NCI-H187 treated with DMSO at 0.1 percent for 48 hours (cell line): ENCODE measurements at places on chromosomes 2 and 18.

DNA sequence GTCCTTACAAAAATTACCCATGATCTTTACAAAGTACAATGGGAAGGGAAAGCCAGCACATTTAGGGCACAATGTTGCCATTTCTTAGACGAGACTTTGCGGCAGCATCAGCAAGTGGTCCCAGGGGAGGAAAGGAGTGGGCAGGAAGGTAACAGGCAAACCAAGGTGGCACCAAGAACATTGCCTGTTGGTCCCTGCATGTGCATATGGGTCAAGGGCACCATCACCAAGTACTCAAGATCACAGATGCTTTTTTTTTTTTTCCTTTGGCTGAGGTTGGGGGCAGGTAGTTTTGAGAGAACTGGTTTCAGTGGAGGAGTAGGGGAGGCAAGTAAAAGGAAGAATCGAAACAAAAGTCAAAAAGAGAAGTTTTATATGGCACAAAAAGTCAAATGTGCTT, 752 bp upstream of the CYTIP start:
- DNase-seq: no peak

GRCh38 chr2:70133491-70134322, 46.4 kb downstream of the PCBP1 start:
- no peak for DNase-seq

- no peak for DNase-seq
Measured at GRCh38 chr2:7618031-7618430, 700.8 kb downstream of the RNF144A start.

- DNase-seq: no peak
Measured at GRCh38 chr2:69798909-69799526, 30.4 kb upstream of the GMCL1 start.

DNA sequence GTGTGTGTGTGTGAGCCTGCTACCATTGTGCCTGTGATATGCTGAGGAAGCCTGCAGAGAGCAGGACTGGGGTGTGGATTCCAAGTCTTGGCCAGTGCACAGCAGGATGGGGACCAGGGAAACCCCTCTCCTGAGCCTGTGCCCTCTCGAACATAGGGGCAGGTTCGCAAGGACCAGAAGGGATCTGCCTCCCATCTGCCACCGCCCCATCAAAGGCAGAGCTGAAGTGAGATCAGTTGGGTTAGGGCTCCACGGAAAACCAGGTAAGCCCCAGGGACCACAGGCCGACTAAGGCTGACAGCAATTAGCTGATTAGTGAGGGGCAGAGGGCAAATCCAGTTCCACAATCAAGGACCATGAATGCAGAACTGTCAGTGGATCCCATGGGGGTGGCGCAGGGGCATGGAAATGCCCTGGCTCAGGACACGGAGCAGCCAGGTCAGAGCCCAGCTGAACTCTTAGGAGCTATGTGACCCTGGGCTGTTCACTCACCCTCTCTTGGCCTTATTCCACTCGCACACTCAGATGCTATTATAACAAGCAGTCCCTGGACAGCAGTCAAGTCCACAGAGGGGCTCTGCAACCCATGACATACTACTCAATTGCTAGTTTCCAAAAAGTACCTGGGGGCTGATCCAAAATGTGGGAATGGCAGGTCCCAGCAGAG, 84.2 kb upstream of the ID2 start:
- no peak for DNase-seq

DNA sequence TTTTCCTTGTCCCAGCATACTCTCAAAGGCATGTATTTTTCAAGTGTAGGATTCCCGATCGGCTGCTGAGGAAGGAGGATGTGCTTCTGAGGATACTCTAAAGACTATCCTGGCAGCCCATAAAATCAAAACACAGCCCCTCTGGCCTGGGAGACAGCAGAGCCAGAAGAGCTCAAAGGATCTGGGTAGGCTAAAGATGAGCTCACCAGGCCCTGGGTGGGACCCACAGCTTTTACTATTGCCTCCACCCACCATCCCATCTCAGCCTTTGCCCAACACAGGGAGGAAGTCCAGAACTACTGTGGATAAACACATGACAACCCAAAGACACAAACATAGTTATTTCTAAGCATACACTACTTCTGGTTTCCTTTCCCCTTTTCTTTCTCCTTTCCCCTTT, 79.1 kb upstream of the ZFP36L2 start:
- DNase-seq: no peak

- no peak for DNase-seq
Measured at GRCh38 chr2:203861197-203861596, 6.4 kb upstream of the CTLA4 start.

GRCh38 chr2:176729706-176730569, 460.7 kb downstream of the MTX2 start:
- DNase-seq: no peak

GRCh38 chr2:196337208-196337953, 166.0 kb upstream of the STK17B start:
- no peak for DNase-seq

DNA sequence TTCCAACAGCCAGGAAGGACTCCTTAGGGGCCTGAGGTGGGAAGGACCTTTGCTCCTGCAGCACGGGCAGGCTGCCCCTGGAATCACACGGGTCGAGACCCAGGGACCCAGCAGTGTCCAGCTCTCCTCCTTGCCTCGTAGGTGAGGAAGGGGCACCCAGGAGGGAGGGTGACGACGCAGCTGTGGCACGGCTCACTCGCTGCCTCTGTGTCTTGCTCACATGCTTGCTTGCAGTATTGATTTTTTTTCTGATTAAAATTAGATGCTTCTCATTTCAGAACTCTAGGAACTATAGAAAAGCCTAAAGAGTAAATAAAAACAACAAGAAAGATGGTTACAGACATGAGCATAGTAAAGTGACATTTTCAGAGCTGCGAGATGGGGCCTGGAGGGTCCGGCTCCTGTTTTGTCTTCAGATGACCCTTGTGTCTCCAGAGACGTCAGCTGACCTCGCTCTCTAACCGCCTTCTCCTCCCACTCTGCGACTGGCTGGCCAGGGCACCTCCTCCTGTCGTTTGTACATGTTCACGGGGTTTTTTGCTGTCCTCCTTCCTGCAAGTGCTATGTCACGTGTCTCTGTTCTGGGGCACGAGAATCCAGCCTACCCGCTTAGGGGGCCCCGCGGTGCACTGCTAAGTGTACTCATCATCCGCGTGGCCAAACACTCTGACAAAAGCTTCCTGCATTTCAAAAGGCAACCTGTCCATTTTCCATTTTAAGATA, 65.7 kb upstream of the ZNF236 start:
- DNase-seq: no peak

DNA sequence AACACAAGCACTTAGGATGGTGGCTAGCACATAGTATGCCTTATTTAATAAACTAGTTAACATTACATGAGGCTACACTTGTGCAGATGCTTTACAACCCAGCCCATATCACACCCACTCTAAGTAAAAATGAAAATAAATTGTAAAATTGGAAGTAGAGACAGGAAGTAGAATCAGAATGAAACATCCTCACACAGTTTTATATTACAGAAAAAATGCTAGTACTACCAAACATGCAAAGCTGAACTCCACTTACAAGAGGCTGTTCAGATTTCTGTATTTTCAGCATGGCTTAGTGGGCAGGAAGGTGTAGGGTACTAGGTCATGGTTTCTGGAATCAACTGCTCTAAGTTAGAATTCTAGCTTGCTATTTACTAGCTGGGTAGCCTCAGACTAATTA, 18.2 kb upstream of the CRIM1 start:
- DNase-seq: no peak

GRCh38 chr2:220104871-220105351, 477.5 kb downstream of the SLC4A3 start:
- no peak for DNase-seq

- DNase-seq: no peak
Measured at GRCh38 chr2:186841940-186842339, 7.0 kb downstream of the ZSWIM2 start.

DNA sequence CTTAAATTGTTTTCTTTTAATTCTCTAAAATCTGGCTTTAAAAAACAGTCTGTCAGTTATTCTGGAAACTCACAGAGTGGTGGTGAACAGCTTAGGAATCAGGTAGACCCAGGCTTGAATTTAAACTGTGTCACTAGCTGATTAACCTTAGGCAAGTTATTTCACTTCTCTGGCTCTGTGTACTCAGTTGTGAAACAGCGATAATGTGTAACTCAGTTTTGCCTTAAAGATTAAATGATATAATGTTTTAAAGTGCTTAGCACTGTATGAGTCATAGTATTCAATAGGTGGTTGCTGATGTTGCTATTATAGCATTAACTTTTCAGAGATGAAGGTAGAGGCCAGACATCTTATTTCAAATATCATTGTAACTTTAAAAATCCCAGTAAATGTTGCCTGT, 40.7 kb downstream of the PKP4 start:
- DNase-seq: no peak

DNA sequence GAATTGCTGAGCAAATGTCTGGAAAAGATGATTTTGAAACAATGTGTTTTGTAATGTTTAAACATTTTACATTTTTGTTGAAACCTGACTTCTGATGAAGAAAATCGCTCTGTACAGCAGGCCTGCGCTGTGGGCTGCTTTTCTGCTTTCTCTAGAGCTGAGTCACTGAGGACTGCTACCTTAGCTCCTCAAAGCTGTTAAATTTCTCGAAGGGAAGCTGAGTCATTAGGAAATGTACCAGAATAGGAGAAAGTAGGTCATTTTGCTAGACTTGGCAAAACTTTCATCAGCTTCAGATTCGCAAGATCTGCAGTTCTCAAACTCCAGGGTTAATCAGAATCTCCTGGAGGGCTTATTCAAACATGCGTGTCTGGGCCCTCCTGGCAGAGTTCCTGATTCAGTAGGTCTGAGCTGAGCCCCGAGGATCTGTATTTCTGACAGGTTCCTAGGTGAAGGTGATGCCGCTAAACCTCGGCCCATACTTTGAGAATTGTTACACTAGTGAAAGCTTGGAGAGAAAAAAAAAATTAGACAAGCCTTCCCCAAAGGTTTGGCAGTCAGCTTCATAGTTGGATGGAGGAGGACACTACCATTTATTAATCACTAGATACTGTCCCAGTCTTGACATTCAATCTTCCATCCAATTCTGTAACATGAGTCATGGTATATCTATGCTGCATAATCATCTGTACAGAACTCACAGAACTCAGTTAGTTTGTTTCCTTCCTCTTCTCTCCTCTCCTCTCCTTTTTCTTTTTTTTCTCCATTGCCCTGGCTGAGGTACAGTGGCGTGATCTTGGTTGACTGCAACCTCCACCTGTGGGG, 297.6 kb downstream of the PARD3B start:
- no peak for DNase-seq

DNA sequence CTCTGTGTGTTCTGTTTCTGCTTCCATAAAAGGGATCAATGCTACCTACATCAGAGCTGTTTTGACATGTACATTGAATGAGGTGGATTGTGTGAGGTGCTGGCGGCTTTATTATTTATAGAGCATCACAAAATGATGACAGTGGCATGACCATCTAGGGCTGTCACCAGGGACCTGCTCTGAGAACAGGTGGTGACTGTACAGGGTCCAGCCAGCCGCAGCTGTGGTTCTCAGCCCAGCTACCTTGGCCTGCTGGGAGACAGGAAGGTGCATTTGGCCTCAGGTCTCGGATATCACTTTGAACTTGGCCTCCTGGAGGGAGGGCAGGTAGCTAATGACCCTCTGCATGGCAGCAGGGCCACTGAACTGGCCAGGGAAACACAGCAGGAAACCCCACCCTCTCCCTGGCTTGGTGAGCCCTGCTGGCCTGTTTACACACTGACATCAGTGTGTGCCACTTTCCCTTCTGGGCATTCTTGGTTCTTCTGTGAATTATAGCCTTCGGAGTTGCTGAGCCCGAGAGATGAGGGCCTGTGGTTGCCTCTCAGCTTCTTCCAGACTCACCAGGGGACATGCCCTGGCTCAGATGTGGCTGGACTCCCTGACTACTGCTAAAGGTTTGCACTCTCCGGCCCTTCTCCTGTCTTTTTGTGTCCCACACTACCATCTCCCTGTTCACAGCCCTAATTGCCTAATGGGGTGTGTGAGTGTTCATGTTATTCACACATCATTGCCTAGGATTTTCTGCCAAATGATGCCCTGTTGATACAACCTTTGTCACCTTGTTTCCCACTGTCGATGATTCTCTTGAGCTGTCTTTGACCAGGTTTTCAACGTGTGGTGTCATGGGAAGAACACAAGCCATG, 109.2 kb upstream of the RAB12 start:
- no peak for DNase-seq

DNA sequence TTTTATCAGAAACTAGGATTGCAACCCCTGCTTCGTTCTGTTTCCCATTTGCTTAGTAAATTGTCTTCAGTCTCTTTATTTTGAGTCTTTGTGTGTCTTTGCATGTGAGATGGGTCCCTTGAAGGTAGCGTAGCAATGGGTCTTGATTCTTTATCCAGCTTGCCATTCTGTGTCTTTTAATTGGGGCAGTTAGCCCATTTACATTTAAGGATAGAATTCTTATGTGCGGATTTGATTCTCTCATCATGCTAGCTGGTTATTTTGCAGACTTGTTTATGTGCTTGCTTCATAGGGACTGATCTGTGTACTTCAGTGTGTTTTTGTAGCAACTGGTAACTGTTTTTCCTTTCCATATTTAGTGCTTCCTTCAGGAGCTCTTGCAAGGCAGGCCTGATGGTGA, 73.5 kb downstream of the EPC2 start:
- no peak for DNase-seq

GRCh38 chr2:44051593-44052347, 56.0 kb upstream of the LRPPRC start:
- no peak for DNase-seq

DNA sequence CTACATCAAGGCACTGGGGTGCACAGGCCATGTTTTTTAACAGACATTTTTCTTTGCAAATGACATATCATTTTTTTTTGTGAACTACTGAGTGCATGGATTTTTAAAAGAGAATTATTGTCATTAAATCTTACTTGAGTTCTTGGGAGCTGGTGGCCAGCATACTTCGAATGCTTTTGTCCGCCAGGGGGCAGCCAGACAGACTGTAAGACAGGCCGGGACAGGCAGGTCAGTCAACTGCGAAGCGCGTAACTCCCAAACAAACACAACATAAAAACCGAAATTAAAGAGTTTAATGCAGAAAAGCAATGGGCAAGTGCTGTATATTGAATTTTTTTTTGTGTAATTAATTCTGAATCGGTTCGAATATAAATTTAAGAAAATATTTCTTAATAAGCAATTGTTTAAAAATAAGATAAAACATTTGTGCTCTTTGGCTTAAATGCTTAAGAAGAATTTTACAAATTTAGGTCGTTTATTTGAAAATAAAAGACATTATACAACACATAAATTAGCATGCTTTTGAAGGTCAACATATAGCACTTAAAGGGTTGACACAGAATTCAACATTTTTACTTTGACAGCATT, 142.2 kb upstream of the PXDN start:
- no peak for DNase-seq

DNA sequence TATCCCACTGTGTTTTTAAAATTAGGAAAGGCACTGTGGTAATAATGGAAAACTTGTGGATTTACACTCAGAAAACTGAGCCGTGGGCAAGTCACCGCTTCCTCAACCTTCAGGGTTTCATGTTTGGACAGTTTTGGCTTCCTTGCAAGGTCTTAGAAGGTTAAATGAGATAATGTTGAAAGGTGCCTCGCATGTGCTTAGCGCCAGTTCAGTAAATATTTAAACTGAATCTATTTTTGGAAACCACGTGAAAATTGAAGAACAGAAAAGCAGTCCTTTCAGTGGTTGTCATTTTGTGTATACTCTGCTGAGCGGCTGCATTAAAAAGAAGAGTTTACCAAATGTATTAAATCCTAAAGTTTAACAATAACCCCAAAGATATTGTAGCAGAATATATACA, 15.2 kb upstream of the AGAP1 start:
- DNase-seq: no peak
